ENCODE measurements at places on chromosomes 4 and X.

DNA sequence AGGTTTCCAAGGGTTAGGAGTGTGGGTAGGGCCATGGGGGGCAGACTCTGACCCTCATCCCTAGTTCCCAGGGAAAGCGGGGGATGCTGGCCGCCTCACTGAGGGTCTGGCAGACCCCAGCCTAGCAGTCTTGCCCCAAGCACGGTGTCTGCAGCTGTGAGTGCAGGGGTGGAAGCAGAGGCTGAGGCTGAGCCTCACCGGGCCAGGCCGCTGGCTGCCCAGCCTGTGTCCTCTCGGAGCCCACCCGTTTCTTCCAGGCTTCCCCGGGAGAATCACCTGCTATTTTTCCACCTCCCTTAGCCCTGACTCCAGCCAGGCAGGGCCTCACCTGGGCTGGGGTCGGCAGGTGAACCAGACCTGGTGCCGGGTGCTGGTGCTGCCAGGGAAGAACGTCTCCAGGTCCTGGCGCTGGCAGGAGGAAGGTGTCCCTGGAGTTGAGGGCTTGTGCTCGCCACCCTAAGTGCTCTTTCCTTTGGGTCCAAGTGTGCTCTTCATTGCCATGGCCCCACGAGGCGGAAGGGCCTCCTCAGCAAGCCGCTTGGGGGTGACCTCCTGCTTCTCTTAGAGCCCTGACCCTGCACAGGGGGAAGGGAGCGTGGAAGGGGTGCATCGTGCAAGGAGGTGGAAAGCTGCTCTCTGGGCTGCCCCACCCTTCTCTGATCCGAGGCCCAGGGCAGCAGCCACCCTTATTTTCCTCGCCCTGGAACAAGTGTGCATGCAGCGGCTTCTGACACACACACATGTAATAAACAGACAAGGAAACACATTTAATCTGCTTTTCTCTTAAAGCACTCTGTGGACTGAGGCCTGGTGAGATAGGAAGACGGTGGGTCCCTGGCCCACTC lies 112.7 kb downstream of the FAM53A start:
- no peak for DNase-seq

DNA sequence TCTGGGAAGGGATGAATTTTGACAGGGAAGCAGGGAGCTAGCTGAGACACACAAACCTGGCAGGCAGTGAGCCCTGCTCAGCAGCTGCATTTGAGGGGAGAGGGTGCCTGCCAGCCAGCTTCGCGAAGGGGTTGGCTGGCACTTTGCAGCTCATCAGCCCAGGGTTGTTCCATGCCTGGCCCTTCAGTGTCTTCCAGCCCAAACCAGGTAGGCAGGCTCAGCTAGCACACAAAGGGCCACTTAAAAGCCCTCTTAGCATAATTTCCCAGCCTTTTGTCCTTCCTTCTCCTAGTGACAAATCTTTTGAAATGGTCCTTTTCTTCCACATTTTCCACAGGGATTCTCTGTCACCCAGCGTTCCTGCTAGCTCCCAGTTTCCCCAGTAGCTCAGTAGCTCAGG lies 4.3 kb upstream of the FRMPD3 start:
- DNase-seq = no peak

- no peak for DNase-seq
These were observed 14.5 kb upstream of the LRBA start for GRCh38 chr4:151029537-151029936.

DNA sequence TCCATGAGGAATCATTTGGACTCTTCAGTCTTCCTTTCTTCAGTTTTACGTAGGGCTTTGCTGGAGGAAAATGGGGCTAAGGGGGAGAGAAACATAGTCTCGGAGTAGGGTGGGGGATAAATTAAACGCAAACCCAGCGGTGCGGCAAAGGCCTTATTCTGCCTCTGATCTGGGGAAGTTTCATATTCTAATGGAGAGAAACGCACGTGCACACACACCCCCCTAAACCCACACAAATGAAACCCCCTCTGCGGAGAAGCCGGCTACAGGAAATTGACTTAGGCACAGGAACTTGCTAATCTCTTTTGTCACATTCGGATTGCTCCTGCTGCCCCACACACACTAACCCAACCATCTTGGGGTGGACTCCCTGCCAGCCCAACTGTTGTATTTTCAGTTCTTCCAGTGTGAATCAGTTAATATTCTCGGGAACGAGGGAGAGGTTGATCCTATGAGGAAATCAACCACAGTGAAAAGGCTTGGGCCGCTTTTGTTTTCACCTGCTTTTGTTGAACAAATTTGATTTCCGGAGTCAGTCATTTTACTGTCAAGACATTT lies at the start of gene RHOH:
Gene RHOH, plus strand, starts transcription at position 308 of the 558 bp plus-strand sequence. CDS start 46,356 bp downstream, outside the sequence.
- peak; percentile 40 for DNase-seq

Data from T-helper 1 cell (primary cell).